Lower leg skin (tissue), 4 donors: ENCODE measurements at places on chromosomes 6 and 20. TPM values are rescaled to one million over a fixed set of nuclear protein-coding genes. Genes with fewer than 3 reads are reported as not detected.

PRSS16 gene
- 12.7 TPM for total RNA-seq

CST1 gene
- not detected for total RNA-seq

SSTR4 gene
- total RNA-seq = not detected

HSPA12B gene
- total RNA-seq = 5.8 TPM

SLC2A10 gene
- 10.0 TPM for total RNA-seq

BNIP5 gene
- total RNA-seq = not detected

MROH8 gene
- total RNA-seq = 2.4 TPM

NKAIN2 gene
- not detected for total RNA-seq

MCCD1 gene
- not detected for total RNA-seq

NRSN1 gene
- total RNA-seq = not detected

VSTM2L gene
- total RNA-seq = 15.9 TPM

RAD21L1 gene
- not detected for total RNA-seq

ZNF334 gene
- 0.38 TPM for total RNA-seq

ISM1 gene
- total RNA-seq = 22.4 TPM

TSBP1 gene
- not detected for total RNA-seq

EIF2S2 gene
- total RNA-seq = 44.1 TPM

SEL1L2 gene
- not detected for total RNA-seq

MAPK13 gene
- 94.4 TPM for total RNA-seq

PBOV1 gene
- not detected for total RNA-seq

FERMT1 gene
- 27.3 TPM for total RNA-seq

ADGRB3 gene
- total RNA-seq = 0.30 TPM

NRN1 gene
- total RNA-seq = 3.9 TPM

HEY2 gene
- total RNA-seq = 0.65 TPM

ATP6V1G2 gene
- not detected for total RNA-seq

MUC22 gene
- total RNA-seq = not detected
